8988T (cell line): ENCODE measurements at places on chromosomes 11 and 22.
A peak's percentile ranks its signal among the peaks of the same experiment; 100 is the strongest.

DNA sequence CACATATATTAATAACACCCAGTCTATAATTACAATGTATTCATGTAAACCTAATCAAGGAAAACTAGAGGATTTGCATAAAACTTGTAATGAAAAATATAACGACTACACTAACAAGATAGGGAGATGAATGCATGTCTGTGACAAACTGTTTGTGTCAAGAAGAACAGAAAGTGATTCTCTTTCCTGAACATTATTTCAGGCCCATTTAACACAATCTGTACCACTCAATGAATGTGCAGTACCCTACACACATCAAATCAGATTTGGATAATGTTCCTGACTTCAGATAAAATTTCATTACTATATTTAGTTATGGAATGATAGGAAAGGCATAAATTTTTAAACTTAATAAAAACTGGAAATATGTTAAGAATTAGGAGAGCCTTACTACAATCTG, 93.1 kb downstream of the CADM1 start:
- no peak for DNase-seq

GRCh38 chr11:33778675-33779074, 4.4 kb upstream of the FBXO3 start:
- DNase-seq, result no peak

DNA sequence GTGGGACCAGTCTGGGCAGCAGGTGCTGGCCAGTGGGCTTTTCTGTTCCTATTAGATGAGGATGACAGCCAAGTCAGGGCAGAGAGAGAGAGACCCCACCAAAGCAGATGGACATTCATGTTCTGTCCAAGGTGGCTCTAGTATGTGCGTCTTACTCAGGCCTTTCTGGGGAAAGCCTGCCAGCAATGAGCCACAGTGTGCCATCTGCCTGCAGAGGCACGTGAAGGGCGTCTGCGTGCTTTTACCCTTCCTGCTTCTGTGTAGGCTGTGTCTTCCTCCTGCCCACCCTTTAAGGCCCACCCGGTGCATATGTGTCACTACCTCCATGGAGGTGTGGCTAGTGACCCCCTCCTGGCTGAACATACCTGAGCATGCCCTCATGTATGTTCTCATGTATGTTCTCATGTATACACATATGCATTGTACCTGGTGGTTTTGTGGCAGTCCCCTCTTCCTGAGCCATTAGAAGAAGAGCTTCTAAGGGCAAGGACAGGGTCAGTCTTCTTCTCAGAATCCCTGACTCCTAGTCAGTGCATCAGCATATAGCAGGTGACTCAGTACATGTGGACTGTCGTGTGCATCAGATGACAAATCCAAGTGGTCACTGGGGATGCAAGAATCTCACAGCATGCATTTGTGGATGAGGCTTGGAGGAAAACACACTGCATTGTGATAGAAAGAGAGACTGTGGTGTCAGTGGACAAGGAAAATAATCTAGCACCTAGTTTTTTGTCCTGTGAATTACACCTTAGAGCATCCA, 90.4 kb upstream of the YWHAH start:
- no peak for DNase-seq

GRCh38 chr11:33690290-33691065, 10.1 kb downstream of the C11orf91 start:
- peak; percentile 54 for DNase-seq

DNA sequence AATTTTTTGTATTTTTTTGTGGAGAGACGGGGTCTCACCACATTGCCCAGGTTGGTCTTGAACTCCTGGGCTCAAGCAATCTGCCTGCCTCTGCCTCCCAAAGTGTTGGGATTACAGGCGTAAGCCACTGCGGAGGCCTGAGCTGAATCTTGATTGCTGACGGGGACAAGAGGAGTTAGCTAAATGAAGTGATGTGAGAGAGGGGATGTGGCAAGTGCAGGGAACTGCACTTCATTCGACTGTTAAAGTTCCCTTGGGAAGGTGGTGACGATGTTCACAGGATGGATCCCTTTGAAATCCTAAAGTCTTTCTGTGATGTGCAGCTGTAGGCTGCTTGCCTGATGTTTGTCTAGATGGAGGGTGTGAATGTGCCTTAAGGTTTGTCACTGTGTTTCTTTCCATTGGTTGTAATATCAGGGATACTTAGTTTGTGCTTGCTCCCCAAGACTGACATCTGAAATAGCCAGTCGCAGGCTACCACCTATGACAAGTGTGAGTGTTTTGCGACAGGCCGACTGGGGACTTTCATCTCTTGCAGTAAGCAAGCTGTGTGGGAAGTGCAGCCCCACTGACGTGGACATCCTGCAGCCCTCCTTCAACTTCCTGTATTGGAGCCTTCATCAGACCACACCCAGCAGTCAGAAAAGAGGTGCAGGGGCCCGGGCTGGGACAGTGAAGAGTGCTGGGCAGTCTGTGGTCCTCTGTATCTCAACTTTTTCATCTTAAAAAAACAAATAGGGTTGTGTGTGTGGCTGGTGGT, 19.6 kb upstream of the CCDC134 start:
- DNase-seq, result no peak

- DNase-seq, result no peak
Measured at GRCh38 chr11:6530848-6531247, 33.8 kb downstream of the DNHD1 start.

GRCh38 chr11:97398246-97398645, 1008.4 kb downstream of the JRKL start:
- no peak for DNase-seq

DNA sequence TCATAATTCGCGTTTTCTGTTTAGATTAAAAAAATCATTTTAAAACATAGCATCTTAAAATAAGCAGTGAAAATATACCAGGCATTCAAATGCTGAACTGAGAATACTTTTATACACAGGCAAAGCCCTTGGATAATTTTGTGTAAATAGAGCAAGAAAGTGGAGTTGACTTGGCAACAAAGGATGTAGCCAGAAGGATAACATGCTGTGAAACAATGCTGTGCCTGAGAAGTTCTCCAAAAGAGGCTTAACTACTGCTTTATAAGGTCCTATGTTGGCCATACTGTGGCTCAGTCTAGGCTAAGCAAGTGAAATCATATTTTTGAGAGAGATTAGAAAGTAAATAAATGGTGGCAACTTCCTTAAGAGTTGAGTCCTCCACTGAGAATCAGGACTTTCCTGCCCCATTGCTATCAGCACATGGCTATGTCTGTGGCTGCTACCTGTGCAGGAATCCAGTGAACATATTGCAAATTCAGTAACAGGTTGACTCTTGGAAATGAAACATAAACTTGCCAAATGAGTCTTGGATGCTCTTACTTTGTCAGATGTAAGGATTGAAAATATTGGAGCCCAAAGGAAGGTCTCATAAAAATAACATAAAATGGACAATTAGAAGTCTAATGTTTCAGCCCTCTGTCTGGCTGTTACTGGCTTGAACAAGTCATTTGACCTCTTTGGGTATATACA, 448.9 kb downstream of the LRRC4C start:
- DNase-seq, result no peak

GRCh38 chr11:111086058-111086457, 159.5 kb upstream of the POU2AF2 start:
- no peak for DNase-seq

- no peak for DNase-seq
Measured at GRCh38 chr11:29352273-29352795, 664.5 kb downstream of the KCNA4 start.

GRCh38 chr11:76616676-76617552, 53.6 kb downstream of the LRRC32 start:
- DNase-seq, result no peak

GRCh38 chr11:72781063-72781312, 12.9 kb downstream of the STARD10 start:
- DNase-seq, result no peak

- DNase-seq, result no peak
Measured at GRCh38 chr11:125173556-125173955, 9.0 kb downstream of the PKNOX2 start.

GRCh38 chr11:68471360-68472340, 11.1 kb downstream of the PPP6R3 start:
- DNase-seq, result peak; percentile 63

DNA sequence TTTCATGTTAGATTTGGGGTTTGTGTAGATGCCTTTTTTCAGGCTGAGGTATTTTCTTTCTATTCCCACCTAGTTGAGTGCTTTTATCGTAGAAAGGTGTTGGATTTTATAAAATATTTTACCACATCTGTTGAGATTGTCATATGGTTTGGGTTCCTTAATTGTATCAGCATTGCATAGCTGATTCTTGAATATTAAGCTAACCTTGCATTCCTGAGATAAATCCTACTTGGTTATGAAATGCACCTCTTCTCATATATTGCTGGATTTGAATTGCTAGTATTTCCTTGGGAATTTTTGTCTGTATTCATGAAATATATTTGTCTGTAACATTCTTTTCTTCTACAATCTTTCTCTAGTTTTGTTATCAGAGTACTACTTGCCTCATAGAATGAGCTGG, 10.1 kb downstream of the XKR3 start:
- DNase-seq, result no peak

GRCh38 chr11:59259867-59260475, 47.2 kb upstream of the MPEG1 start:
- no peak for DNase-seq
